Activated naive CD8-positive, alpha-beta T cell treated with anti-CD3 and anti-CD28 coated beads, Interleukin-2, amount 50 U/mL, for 24 hours (primary cell): ENCODE measurements at places on chromosomes 6 and 20.

DNA sequence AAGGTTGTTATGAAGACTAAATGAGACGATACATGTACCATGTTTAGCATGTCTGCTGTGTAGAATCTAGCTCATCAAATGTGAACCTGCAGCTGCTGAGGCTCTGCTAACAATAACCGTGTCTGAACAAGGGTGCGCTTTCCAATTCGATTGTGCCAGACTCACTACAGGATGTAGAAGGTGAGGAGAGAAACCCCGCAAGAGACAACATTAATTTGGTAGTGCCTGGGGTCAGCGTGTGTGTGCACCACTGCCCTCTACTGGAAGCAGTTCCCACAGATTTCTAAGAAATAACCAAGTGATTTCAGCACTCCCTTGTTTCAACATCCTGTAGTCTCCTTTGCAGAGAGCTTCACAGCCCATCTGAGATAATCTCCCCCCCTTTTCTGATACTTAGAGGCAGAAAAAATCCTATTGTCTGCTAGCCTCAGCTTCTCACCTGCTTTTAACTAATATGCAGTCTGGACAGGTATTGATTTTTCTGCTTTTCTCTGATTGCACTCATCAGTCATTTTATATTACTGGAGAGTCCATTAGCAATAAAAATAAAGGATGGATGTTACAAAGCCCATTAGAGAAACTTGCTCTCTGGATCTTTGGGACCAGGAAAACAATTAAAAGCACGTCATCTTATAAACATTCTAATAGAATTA, 96.7 kb upstream of the BACH2 start:
- DNase-seq: peak; percentile 82

DNA sequence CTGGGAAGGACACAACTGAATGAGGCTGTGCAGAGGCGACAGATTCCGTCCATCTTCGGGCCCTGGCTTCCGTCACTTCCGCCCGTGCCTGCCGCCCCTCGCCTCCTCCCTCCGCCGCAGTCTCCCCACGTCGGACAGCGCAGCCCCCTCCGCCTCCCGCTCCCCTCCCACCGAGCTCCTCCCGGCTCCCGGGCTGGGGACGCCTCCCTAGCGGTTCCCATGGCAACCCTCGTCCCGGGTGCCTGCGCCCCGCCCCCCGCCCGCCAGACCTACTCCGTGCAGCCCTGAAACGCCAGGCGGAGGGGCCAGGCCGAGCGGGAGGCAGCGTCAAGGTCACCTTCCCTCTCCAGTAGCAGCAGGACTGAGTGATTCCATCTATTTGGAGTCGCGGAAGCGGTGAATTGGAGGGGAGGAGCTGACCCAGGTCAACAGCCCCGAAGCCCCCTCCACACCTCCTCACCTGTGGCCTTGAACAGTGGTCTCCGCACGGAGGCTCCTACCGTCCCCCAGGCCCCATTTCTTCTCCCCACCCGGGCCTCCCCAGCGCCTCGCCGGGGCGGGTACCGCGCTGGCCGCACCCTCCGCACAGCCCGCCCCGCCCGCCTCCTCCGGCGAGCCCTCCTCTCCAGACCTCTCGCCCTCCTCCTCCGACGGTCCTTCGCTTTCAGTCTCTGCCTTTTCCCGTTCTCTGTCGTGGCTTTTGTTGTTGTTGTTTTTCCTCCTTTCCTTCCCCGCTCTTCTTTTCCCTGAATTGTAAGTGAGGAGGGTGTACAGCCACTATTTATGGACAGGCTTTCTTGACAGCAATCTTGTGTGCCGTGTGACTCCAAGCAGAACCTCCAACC, 951 bp downstream of the NRSN2 start:
- DNase-seq: peak; percentile 77

DNA sequence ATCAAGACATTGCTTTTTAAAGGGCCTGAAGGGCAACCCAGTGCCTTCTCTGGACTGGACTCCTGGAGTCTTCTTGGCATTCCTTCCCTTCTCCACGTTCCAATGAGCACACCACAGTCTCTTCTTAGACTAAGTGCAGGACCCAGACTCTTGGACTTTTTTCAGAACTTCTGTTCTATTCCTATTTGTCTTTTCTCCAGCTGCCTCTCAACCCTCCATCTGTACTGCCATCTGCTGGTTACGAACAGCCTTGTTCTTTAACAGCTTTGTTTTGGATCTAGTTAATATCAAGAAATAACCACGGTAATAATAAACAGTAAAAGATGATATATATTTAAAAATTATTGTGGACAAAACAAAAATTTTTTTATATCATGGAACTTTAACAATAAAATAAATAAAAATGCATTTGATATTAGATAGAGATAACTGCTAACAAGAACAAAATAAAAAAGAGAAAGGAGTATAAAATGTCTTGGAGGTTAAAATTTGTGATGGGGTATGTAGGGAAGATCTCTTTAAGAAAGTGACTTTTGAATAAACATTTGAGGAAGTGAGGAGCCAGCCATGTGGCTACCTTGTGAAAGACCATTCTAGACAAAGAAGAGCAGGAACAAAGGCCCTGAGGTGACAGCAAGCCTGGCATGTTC, 105.1 kb upstream of the HCRTR2 start:
- no peak for DNase-seq

DNA sequence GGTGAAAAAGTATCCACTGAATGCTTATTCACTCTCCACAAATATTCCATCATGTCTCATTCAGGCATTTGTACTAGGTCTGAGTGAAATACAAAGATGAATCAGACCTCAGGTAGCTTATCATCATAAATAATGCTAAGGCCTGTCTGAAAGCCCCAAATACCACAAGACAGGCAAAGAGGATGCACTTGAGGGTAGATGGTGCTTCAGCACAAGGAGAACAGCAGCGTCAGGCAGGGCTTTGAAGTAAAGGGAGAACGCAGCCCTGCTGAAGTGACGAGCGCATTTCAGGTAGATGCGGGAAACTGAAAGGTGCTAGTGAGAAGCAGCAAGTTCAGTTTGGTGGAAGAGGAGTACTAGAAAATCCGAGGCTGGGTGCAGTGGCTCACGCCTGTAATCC, 38.7 kb downstream of the MAP3K5 start:
- peak; percentile 34 for DNase-seq

DNA sequence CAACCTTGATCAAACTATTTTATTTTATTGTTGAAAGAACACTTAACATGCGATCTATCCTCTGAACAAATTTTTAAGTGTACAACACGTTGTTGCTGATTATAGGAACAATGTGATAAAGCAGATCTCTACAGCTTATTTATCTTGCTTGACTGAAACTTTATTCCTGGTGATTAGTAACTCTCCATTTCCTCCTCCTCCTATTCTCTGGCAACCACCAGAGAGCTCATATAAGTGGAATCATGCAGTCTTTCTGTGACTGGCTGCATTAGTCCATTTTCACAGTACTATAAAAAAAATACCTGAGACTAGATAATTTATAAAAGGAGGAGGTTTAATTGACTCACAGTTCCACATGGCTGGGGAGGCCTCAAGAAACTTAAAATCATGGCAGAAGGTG, 218.1 kb downstream of the LRFN2 start:
- no peak for DNase-seq

GRCh38 chr6:138446821-138447220, 42.8 kb downstream of the HEBP2 start:
- no peak for DNase-seq

- no peak for DNase-seq
Measured at GRCh38 chr6:137731600-137731959, 135.5 kb upstream of the TNFAIP3 start.

GRCh38 chr6:36979347-36979742, 6.7 kb downstream of the MTCH1 start:
- no peak for DNase-seq

- peak; percentile 81 for DNase-seq
Measured at GRCh38 chr6:149750136-149750609, 632 bp downstream of the PCMT1 start.
